Neural progenitor cell (in vitro differentiated cells): ENCODE measurements at places on chromosomes 6 and 20. TPM values are rescaled to one million over a fixed set of nuclear protein-coding genes. Genes with fewer than 3 reads are reported as not detected.

The FOXA2 gene
- not detected in 2 replicates for total RNA-seq

The SEC63 gene
- 15.9 and 20.7 TPM in 2 replicates for total RNA-seq

DNA sequence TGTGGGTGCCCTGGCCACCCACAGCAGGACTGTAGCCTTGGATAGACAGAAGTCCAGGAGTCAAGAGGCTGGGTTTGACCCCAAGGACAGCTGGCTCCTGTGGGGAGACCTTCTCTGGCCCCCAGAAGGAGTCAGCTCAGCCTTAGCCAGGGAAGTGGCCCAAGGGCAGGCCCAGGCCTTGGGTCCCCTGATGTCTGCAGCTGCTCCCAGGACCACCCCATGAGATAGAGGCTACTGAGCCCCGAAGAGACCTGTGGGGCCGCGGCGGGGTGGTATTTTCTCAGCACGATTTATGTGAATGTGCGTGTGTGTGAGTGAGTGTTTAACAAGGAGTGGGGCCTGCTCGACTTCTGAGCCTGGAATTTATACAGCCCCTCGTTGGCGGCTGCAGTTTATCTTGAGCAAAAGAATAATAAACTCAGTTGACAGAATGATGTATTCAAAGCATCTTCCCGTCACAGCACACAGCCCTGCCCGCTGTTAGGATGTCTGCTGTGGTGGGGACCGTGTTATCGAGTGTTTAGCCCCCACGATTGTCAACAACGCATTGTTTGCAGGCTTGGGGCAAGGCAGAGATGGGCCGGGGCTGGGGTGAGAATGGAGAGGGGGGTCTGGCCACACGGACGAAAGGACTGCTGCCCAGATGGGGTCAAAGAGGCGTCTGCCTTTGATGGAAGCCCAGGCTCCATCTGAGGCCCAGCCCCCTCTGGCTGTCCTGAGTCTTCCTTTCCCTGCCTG, 163.3 kb downstream of the VEGFA start:
- H3K4me1 ChIP-seq = peaks cover 8% of the 10 kb centered on the region
- H3K36me3 ChIP-seq = no peaks in the 10 kb centered on the region
- no peaks in the 10 kb centered on the region for H3K27me3 ChIP-seq
- no peak for DNase-seq

- no peak overlapping the region for H3K4me3 ChIP-seq
- H3K27me3 ChIP-seq = no peaks in the 10 kb centered on the region
- peaks cover 9% of the 10 kb centered on the region for H3K36me3 ChIP-seq
Observed at GRCh38 chr20:38986663-38987062, 24.5 kb downstream of the DHX35 start.

DNA sequence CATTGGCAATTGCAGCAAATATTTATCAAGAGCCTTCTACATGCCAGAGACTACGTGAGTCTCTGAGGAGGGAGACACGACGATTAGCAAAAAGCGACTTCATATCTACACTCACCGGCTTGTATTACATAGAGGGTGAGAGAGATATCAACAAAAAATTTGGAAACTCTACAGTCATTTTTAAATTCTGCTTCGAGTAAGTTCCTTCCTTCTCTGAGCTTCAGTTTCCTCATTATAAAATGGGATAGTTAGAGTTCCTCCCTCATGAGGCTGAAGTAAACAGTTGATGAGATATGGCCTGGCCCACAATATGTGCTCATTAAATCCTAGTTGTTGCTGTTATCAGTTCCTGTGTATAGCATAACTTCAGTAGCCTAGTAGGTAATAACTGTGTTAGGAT, 64.1 kb upstream of the SIRPA start:
- H3K4me3 ChIP-seq = no peak overlapping the region
- DNase-seq = no peak
- no peaks in the 10 kb centered on the region for H3K27me3 ChIP-seq
- no peak overlapping the region for H3K27ac ChIP-seq
- H3K36me3 ChIP-seq = no peaks in the 10 kb centered on the region

The SLC22A16 gene
- not detected in 2 replicates for total RNA-seq
